MG63 (cell line): ENCODE measurements at places on chromosomes 7 and 10. TPM values are rescaled to one million over a fixed set of nuclear protein-coding genes. Genes with fewer than 3 reads are reported as not detected.

DNA sequence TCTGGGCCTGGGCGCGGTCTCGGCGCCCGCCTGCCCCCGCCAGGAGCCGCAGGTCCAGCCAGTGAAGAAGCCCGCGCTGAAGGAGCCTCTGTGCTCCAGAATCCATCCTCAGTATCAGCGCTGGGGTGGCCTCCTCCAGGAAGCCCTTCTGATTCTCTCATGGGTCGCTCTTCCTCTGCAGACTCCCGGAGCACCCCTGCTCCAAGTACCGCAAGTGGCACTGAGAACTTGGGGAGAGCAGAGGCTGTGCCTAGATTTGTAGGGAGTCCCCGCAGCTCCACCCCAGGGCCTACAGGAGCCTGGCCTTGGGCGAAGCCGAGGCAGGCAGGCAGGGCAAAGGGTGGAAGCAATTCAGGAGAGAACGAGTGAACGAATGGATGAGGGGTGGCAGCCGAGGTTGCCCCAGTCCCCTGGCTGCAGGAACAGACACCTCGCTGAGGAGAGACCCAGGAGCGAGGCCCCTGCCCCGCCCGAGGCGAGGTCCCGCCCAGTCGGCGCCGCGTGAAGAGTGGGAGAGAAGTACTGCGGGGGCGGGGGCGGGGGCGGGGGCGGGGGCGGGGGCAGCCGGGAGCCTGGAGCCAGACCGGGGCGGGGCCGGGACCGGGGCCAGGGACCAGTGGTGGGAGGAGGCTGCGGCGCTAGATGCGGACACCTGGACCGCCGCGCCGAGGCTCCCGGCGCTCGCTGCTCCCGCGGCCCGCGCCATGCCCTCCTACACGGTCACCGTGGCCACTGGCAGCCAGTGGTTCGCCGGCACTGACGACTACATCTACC, at the start of gene ALOX5:
Gene ALOX5 (plus strand): TSS at position 641 of the 774 bp plus-strand sequence. CDS start 64 bp downstream, at position 705.
- DNase-seq, result peak; percentile 44

- DNase-seq, result no peak
Observed at GRCh38 chr10:52541006-52541473, 227.0 kb downstream of the DKK1 start.

Gene PTF1A
- total RNA-seq, result not detected in 2 replicates

- DNase-seq, result no peak
Observed at GRCh38 chr10:123835575-123835974, 56.0 kb downstream of the CPXM2 start.

GRCh38 chr10:43623351-43623750, 17.1 kb downstream of the ZNF485 start:
- no peak for DNase-seq

DNA sequence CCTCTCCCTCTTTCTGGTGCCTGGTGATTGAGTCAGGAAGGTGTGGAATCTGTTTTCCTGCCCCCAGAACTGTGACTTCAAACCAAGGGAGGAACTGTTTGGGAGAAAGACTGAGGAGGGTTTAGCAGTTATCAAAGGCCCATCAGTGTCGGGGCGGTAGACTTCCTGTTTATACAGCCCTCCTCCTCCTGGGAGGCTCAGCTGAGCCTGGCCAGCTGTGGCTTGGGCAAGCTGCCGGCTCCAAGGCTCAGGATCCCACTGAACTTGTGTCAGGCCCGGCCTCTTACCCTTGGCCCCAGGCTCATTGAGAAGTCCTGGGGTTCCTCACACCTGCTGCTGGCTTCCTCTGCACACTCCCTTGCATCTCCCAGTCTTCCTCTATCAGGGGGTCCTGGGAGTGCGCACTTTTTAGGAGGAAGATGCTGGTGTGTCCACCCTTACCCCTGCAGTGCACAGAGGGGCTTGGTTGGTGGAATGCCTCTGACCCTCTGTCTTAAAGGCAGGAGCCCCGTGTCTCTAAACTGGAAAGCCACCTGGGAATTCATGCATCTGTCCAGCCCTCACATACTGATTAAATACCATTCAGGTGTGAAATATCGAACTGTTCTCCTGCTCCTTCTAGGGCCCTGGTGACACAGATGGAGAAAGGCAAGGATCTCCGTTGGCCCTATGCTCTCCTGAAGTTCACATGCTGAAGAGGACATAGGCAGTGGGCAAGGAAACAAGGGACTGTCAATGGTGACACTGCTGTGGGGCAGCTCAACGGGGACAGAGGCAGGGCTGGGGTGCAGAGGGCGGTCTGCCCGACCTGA, 32.4 kb downstream of the CXCL12 start:
- peak; percentile 19 for DNase-seq

GRCh38 chr10:904403-904802, 27.1 kb downstream of the LARP4B start:
- no peak for DNase-seq

- DNase-seq, result no peak
Observed at GRCh38 chr10:73731588-73732375, 12.4 kb upstream of the SEC24C start.

Gene ADRB1
- total RNA-seq, result not detected in 2 replicates

DNA sequence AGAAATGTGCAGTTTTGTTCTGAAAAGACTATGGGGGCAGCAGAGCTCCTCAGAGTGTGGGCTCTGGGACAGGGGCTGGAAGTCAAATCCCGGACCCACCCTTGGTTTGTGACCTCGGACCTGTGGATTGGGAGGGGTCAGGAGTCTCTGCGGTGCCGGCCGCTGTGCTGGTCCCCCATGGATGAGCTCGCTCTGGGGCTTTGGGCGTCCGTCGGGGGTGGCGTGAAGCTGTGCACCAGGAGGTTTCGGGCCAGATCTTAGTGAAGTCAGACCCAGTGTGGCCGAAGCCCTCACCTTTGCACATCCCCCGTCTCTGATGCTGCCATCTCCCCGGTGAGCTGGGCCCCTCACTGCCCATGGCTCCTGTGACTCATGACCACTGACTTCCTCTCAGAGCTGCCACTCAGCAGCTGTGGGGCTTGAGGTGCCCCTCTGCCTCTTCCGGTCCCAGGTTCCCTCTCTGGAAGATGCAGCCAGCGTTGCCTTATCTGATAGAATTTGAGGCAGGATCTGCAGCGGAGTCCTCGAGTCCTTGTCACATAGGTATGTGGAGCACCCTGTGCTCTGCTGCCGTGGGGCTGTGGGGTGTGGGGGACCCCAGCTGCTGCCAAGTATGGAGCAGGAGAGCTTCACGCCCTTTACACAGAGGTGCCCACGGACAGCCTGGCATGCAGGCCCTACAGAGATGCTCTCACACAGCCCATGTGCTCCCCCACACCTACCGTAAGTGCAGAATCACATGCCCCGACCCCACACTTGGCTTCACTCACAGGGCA, 11.4 kb upstream of the SCART1 start:
- DNase-seq, result no peak

DNA sequence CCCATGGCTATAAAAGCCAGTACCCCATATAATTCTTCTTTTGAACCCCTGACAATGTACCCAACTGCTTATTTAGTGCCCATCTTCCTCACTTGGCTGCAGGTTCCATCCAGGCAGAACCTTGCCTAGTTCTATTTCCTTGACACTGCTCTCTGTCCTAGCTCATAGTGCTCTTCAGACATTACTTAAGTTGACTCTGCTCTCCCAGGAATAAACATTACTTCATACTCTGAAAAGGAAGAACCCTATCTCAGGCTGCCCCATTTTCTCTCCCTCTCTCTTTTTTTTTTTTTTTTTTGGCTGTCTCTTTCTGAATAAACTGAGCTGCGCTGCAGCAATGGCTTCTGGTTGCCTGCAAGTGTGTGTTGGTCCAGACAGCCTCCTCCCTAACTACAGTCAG, 21.0 kb downstream of the ACTA2 start:
- no peak for DNase-seq

GRCh38 chr10:92657024-92657423, 32.7 kb upstream of the HHEX start:
- DNase-seq, result no peak

DNA sequence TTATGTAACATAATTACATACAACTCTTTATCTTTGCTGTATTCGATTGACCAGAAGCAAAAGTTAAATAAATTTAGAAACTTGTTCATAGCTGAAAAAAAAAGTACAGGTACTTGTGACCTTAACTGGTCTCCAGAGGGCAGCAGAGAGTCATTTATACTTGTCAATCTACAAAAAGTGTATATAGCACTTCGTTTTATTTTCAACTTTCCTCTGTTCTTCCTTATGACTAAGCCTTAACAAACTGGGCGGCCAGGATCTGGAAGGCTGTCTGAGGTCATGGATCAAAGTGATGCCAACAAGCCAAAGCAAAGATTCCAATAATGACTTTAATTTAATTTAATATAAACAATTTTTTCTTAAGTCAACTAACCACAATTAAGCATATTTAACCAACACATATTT, 29.8 kb downstream of the C10orf67 start:
- DNase-seq, result peak; percentile 58

GRCh38 chr10:74096777-74097176, 53.9 kb downstream of the AP3M1 start:
- no peak for DNase-seq

Gene POM121
- total RNA-seq, result 1.2 and 1.8 TPM in 2 replicates

DNA sequence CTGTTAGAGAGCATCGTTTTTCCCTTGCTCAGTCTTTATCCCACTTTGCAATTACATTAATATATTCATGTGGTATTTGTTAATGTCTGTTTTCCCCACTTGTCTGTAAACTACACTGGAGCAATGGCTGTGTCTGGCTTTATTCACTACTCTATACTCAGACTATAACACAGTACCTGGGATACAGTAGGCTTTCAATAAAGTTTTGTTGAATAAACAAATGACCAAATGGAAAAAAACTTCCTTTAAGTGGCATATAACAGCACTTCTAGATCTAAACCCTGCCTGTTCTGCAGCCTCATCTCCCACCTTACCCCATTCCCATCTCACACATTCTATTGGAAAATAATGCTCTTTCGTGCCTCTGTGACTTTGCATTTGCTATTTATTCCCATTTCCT, 57.3 kb upstream of the SPOCK2 start:
- DNase-seq, result no peak

Gene ZNF316
- total RNA-seq, result 7.6 and 17.1 TPM in 2 replicates

DNA sequence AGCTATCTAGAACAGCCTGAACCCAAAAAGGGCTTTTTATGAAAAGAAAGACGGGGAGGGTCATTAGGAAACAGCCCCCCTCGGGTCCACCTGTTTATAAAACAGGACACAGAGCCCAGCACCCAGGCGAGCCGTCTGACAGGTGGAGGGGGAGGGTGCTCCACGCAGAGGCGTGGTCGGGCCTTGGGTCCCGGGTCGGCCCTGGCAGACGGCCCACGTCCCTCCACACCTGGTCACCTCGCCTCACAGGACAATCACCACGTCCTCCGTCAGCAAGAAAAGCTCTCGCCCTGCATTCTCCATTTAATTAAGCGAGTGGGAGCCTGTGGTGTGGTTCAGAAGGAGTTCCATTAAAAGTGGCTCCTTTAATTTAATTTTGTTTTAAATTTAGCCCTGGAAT, 42.3 kb upstream of the FOXL3 start:
- no peak for DNase-seq

- no peak for DNase-seq
Observed at GRCh38 chr7:91041901-91042484, 222.2 kb upstream of the FZD1 start.

- DNase-seq, result no peak
Observed at GRCh38 chr7:106138776-106139175, 26.7 kb upstream of the SYPL1 start.

- DNase-seq, result no peak
Observed at GRCh38 chr7:86904949-86905834, 154.3 kb downstream of the ELAPOR2 start.

GRCh38 chr7:30166155-30166840, 31.5 kb downstream of the MTURN start:
- no peak for DNase-seq

DNA sequence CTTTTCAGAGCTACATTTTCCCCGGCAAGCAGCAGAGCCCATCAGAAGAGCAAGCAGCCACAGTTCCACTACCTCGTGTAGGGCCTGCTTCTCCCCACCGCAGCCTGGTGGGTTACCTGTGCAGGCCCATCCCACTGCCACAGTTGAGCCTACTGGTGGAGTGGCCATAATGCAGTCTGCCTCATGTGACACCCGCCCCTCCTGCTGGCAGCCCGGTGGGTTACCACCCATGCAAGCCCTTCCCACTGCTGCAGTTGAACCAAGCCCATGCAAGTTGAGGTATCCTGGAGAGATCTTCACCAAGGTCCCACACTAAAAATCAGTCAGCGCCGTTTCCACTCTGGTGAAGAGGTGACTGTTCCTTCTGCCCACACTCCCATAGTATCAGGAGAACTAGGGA, 32.1 kb upstream of the CNNM1 start:
- no peak for DNase-seq

Gene CCDC186
- total RNA-seq, result 1.2 and 5.1 TPM in 2 replicates

Gene HILPDA
- 7.6 and 10.0 TPM in 2 replicates for total RNA-seq

Gene OPALIN
- not detected in 2 replicates for total RNA-seq

DNA sequence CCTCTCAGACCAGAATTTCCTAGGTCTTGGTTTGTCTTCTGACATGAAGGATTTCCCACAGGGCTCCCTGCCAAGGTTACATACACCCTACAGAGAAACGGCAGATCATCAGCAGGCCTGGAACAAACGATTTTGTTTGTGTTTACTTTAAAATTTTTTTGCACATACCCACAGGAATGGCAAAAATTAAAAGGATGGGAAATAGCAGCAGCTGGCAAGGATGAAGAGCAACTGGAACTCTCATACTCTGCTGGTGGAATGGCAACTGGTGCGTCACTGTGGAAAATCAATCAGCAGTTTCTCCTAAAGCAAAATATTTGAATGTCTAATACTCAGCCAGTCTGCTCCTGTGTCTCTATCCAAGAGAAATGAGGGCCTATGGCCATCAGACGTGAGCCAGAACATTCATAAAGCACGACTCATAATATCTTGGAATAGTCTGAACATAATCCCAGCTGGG, 6.5 kb downstream of the BAIAP2L1 start:
- DNase-seq, result peak; percentile 80

DNA sequence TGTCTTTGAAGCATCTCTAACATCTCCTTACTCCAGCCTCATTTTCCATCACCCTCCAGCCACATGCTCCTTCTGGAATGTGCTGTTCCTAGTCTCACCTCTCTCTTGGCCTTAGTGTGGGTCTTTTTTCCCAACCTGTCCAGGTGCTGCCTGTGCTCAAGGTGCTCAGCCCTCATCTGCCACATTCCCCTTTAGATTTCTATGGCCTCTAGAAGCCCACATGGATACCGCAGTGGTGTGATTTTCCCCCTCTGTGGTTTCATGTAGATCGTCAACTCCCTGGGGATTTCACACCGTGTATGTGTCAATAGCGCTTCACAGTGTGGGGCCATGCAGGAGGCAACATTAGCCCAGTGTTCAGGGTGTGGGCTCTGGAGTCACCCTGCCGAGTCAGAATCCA, 32.5 kb downstream of the BMPER start:
- DNase-seq, result no peak

DNA sequence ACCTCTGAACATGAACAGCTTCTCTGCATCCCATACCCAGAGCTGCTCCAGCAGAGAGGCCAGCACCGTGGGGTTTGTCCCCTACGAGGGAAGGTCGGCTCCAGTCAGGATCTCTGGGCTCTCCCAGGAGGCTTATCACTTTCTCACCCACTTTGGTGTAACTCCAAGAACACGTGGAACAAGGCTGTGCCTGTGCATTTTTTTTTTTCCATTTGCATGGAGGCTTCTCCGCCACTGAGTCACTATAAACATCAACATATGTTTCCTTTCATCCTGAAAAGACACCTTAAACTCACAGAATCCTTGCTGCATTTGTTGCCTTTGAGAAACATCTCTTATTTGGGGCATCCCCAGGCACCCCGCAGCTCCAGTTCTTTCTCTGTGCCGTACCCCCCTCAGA, 29.4 kb upstream of the ECHDC3 start:
- no peak for DNase-seq

Gene C10orf71
- not detected in 2 replicates for total RNA-seq
